ENCODE measurements at places on chromosomes 4 and X.

DNA sequence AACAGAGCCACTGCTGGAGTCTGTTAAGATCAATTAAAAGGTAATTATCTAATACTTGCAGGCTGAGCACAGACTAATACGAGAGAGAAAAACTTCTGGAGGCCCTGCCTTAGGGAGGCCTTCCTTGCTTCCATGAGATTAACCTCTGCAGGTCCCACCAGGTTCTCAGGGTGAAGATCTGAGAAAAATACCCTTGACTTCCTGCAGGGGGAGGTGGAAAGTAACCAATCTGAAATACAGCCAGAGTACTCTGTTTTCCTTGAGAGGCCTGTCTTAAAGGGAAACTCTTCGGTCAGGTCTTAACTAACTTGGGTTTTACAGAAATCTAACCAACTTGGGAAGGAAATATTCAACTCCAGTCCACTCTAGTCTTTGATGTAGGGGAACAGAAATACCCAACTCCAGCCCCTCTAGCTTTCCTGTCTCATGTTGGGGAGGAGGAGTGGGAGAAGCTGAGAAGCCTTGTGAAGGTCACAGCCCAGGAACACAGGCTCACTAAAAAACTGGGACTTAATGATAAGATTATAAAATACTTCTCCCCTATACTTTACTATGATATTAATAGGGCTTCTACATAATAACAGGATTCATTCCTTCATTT, 77.1 kb downstream of the TBCK start:
- DNase-seq, result no peak

- no peak for DNase-seq
These were observed 52.8 kb downstream of the NPFFR2 start for GRCh38 chr4:72084587-72085011.

DNA sequence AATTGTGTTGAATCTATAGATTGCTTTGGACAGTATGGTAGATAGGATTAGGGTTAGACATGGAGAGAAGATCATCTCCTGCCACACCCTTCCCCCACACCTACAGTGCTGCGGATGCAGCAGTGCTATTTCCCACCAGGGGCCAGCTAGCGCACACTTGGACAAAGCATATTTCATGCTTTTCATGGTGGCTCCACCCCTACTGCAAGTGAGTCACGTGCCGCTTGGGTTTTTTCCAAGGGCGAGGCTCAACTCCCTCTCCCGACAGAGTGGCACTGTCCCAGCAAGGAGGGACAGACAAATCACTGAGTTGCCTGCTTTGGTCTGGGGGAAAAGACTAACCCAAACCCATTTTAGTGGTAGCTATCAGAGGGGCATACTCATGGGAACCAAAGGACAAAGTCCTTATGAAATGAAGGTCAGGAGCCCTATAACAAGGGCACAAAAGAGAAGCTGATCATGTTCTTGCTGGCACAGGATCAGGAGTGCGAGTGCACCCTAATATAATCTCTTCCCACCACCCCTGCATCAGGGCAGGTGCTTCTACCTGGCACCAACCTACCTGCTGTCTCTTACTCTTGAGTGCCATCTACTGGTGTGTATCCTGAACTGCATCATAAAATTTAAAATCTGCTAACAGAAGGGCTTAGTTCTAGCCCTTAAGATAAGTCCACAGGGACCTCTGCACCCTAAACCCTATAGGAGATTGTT, 55.1 kb upstream of the PGAM4 start:
- no peak for DNase-seq

DNA sequence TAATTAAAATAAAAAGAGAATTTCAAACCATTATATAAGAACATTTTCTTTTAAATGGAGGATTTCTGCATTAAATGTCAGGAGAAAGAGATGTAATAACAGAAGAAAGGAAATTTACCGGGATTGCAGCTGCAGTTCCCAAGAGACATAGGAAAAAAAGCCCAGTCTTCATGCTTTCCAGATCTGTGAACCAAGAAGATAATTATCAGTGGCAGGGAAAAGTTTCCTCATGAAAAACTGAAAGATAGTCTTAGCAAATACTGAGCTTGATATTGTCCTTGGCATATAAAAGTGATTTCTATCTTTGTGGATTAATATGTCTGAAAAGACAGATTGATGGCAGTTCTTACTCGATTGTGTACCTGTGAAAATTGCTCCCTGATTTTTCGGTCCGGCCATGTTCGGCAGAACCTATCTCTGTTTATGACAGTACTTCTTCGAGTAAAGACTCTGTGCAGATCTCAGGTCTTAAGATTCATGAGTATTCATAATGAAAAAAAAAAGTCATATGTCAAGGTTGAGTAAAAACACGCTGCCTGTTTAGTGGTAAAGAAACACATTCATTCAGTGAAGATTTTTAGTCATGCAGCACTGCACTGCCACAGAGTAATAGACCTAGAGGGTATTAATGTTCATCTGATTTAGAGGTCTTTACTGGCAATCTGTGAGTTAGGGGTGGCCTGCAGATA, 29.6 kb downstream of the SPARCL1 start:
- DNase-seq, result no peak

DNA sequence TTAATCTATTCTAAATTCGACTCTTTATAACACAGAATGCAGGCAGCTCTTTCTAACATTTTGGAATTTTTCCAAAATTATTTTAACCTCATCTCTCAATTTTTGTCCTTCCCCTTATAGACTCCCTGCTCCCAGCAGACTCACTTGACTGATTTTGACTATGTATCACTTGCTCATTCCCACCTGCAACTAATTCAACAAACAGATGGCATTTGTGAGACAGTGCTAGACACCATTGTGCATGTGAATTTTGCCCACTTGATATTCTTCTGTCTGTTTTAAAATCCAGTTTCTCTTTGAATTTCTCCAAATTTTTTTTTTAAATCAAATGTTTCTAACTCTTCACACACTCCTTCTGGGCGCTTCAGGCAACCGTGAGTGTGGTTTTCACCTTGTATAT, 1534.0 kb downstream of the PCDH7 start:
- no peak for DNase-seq

DNA sequence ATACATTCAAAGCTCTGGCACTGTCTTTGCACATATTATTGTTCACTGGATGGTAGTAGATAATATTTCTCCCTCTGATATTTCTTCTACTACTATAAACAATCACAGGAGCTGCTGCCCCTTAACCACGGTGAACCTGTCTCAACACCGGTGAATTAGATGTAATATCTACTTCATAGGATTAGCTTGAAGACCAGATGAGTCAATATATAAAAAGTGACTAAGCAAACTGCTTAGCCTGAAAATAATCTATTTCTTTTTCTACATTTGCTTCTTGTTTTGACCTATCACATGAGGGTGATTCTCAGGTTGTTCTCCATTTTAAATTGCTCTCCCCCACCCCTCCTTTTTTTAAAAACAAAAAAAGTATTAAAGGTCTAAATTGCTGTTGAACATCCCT, 645.5 kb downstream of the ANKRD50 start:
- DNase-seq, result no peak

DNA sequence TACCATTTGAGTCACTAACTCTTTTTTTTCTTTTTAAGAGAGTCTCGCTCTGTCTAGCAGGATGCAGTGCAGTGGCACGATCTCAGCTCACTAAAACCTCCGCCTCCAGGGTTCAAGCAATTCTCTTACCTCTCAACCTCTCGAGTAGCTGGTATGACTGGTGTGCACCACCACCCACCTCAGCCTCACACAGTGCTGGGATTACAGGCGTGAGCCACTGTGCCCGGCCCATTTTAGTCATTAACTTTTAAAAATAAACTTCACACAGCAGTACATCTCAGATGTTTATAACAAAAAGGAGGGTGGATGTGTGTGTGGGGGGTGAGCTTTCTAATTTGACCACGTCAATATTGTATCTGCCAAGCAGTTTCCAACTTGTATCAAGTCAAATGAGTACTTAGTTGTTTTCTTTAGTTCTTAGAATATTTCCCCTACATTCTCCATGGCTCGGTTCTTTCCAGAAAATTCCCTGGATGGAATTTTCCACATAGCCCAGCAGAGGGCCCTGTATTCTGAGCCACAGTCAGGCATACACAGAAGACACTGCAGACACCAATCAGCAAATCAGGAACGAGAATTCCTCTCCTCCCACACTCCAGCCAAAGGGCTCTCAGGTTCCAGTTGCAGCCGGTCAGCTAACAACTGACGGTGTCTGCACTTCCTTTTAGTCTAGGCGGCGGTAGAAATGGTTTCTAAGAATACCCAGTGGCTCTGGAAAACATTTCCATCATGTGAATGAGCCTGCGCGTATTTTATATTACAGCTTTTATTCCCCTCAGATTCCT, 20.1 kb upstream of the ARAF start:
- DNase-seq, result peak; percentile 74

DNA sequence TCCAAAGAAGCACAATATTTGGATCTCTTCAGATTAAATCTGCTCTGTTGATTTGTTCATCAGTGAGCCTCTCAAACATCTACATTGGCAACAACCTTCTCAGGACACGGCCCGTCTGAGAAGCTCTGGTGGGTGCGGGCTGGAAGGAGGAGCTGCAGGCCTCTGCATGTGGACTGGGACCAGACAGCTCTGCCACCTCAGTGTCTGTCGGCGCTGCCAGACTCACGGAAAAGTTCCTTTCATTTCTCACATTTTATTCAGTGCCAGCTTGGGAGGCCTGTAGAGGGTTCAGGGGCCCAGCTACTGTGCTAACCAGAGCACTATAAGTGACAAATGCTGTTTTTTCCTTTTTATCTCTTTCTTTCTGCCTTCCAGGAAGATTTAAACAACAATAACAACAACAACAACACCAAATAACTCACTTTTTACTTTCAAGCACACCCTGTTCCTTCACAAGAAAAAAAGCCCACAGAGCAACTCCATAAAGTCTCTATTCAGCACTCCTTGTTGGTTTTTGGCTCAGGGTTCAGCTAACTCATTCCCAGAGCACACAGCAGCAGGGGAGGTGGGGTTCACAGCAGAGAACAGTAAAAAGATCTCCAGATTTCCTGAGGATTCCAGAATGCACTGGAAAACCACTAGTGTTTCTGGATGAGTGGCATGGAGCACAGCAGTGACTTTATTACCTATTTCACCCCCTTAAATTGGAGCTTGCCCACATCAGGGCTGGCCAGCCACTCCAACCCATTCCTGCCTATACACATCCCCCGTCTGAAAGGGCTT, 23.2 kb upstream of the HOPX start:
- DNase-seq, result no peak

- DNase-seq, result peak; percentile 43
These were observed 85.1 kb upstream of the SHOX start for GRCh38 chrX:545452-545885.

DNA sequence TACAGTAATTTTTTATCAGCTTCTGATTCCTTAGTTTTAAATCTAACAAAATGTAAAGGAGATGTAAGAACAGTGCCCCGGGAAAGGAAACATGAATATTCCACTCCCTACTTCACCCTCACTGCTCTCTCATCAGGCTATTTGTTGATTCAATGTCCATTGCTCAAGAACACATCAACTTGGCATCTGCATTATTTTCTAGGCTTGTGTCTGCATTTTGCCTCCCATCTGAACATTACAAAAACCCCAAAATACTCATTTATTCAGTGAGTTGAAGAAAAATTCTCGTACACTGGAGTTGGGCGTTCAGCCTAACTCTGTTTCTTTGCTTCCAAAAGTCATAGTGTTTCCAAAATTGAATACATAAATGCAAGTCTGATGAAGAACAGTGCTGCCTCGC, 25.6 kb downstream of the ARHGAP6 start:
- DNase-seq, result no peak

- no peak for DNase-seq
These were observed 6.2 kb downstream of the CSF2RA start for GRCh38 chrX:1274786-1275185.

DNA sequence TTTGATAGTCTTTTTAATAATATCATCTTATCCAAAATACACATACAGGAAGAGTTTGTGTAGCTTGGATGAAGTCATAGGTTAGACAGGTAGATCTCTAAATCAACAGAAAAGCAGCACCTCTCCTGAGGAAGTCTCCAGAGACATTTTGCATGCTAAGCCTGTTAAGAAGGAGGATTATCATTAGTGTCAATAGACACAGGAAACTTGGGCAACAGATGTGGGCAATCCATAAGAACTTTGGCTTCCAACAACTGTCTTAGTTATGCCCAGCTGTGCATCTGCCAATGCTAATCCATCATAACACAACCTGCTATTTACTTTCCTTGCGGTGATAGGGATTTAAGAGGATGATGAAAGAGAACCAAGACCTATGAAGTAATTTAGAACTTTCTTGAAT, 1052.6 kb downstream of the RPA4 start:
- no peak for DNase-seq

- no peak for DNase-seq
These were observed 41.5 kb downstream of the TNIP3 start for GRCh38 chr4:121122661-121123060.

GRCh38 chr4:23697001-23697528, 192.8 kb downstream of the PPARGC1A start:
- no peak for DNase-seq

DNA sequence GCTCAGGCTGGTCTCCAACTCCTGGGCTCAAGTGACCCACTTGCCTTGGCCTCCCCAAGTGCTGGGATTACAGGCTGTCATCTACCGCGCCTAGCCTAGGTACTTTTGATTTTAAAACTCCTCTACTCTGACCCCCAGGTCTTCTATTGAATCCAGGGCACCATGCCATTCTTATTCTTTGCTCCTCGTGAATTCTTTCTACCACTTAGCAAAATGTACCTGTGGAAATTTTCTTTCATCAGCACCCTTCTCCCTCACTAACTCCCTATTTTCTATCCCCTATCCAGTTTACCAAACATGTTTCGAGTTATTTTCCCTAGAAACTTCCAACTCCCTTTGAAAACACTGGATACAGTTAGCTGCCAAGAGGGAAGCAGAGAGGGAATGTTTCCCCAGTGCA, 60.0 kb upstream of the RAPGEF2 start:
- no peak for DNase-seq

DNA sequence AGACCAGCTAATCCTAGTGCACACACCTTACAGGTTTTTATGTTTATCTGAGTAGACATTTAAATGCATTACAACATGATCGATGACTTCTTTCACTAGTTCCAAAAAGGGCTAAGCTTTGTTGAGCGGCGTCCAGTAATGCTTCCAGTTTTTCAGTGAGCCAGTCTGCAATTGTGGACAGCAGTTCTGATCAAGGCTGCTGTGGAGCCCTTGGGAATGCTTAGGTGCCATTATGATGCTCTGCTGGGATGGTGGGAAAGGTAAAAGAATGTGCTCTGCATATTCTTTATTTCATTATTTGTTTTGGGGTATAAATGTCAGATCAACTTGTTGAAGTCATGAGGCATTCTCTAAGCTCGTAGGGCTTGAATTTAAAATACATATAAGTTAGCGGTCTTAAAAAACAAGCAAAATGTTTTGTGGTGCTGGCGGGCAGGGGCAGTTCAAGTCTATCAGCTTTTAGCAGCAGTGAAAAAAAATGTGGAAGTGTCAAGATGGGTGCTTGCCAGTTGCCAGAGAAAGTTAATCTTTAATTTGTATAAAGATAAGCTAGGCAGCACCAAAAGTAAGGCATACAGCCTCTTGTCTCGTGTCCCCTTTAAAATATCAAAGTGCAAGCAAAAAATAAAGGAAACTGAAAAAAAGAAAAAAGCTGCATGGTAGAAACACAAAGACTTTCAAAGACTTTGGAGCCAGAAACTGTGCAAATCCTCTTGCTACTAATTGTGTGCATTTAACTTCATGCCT, 5.8 kb downstream of the MID1IP1 start:
- no peak for DNase-seq
